ENCODE measurements at places on chromosomes 4 and X.

GRCh38 chr4:184347251-184348239, 126.8 kb downstream of the IRF2 start:
- DNase-seq: peak; percentile 70

DNA sequence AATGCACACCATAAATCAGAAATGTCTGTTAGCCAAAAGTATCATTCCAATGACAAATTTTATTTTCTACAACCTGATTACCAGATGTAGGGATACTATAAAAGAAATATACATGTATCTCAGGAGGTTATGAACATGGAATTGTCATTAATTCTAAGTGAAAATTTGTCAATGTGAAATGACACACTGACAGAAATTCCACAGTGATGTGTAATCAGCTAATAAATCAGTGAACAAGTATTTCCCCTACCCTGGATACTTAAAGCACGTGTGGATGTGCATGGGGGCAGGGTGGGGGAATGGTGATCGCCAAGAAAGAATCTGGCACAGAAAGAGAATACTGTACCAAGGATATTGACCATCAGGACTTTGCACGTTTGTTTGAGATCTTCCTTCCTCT, 123.6 kb downstream of the SH3RF1 start:
- no peak for DNase-seq

DNA sequence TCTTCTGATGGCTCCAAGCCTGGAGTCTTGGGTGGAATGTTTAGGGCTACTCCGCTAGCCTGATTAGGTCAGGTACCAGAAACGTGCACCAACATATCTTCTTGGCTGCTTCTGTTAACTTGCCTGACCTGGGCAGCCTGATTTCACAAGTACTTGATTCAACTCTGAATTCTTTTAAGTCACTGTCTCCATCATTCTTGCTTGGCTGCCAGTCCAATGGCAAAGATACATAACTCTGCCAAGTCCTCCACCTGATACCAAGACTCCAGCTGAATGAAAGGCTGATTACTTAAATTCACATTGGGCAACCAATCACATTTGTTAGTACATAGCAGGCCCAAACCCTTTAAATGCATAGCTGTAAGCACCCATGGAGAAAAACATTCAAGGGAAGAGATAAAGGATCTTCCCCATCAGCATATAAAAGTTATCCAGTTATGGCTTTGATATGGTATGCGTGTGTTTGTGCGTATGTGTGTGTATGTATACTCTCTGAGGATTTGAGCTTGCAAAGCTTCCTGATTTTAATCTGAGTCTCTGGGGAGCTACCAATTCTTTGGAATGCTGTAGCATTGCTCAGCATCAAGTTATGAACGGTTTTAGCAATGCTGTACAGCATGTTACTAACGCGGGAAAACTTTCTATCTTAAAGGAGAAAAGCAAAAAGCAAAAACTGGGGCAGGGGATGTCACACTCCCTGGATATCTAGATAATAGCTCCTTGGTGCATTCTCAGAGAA, 917.2 kb downstream of the DMD start:
- DNase-seq: no peak

- DNase-seq: no peak
These were observed 57.3 kb upstream of the ZNF157 start for GRCh38 chrX:47313056-47313455.

- no peak for DNase-seq
These were observed 1.1 kb upstream of the ARMCX4 start for GRCh38 chrX:101484135-101484534.

DNA sequence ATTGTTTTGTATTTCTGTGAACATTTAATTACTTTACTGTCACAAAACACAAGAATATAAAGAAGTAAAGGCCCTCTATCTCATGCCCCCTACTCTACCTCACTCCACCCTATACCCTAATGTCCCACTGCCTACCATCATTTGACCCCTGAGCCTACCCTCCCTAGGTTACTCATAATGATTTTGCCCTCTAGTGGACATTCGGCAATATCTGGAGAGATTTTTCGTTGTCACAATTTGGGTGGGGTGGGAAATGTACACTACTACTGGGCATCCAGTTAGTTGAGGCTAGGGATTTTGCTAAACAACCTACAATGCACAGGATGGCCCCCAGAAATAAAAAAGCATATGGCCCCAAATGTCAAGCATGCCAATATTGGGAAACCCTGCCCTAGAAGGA, 10.2 kb downstream of the TEX13A start:
- DNase-seq: no peak

DNA sequence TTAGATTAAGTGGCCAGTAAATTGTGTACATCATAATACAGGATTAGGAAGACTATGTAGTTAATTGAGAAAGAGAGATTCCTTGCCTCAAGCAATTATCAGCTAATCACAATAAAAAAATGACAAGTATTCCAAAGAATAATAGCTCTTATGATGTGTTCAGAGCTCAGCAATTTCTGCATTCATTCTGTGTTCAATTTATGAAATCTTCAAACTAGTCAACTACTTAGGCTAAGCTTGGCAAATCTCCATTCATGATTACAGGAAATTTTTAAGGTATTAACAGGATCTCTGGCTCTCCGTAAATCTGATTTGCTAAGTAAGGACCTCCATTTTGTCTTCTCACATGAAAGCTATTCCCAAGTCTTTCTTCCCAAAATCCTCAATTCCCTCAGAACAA, 256.9 kb upstream of the TEX13A start:
- no peak for DNase-seq

DNA sequence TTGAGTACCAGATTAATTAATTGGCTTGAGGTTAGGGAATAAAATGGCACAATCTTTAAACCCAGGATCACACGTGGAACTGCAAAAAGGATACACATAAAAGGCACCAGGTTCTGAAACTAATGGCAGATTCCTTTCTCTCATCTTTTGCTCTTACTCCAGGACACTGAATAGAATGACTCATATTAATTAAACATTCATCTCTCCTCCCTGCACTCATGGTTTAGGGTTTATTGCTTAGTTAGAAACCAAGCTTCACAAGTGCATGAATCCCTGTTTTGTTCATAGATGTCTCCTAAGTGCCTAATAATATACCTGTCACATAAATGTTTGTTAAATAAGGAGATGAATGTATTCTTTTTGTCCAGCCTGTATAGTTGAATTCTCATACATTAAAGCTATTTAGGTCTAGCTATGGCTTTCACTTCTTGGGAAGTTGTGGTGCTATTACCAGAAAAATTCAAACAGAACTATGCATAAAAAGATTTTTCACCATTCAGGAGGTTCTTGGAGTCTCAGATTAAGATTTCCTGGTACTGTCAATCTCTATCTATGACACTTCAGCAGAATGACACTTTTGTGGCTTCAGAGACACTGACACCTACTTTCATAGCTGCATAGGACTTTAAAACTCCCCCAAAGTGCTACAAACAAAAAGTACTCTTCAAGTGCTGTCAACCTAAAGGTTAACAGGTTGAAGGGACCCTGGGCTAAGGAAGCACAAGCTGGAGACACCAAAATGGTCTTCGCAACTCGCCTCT, 7.4 kb downstream of the CORIN start:
- no peak for DNase-seq

GRCh38 chrX:70577442-70577841, 132.8 kb downstream of the DLG3 start:
- no peak for DNase-seq

DNA sequence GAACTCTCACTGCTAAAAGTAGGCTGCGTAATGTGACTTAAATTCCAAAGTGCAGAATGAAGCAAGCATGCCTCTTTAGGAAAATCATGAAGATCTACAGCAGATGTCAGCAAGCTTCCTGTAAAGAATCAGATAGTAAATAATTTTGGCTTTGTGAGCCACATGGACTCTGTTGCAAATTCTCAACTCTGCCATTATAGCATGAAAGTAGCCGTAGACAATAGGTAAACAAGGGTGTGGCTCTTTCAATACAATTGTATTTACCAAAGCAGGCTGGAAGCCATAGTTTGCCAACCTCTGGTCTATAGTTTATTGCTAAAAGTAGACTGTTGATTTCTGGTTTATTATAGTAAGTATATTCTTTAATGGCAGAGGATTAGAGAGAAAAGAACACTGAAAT, 80.3 kb upstream of the FAM9B start:
- no peak for DNase-seq

GRCh38 chrX:19007011-19007410, 23.1 kb upstream of the PHKA2 start:
- DNase-seq: no peak

- DNase-seq: no peak
These were observed 7.4 kb downstream of the ATOH1 start for GRCh38 chr4:93835929-93836328.

DNA sequence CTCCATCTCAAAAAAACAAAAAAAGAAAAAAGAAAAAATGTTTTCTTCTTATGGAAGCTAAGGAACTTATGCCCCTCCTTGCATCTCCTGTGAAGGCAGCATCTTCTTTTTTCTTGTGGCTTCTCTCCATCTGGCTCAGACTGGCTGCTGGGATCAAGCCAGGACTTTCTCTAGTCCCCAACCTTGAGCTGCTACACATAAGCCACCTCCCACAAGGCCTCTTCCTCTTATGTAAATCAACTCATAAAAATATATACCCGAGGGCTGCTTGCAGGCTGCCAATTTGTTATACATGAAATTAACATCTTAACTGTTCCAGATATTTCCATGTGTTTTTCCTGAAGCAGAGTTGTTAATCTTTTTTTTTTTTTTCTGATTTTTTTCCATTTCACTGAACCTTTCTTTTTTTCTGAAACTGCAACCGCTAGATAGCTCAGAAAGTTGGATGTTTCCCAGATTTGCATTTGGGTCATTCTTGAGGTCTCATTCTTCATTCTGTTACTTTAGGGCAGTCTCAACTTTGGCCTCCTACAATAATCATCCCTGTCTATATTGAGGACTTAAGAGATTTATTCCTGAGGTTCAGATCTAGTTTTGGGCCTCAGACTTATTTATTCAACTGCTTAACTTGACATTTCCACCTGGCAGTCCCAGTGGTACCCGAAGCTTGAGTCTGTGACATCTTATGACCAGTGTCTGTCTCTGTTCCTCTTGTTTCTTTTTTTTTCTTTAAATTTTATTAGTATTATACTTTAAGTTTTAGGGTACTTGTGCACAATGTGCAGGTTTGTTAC, 10.3 kb downstream of the SNX25 start:
- DNase-seq: no peak

GRCh38 chrX:11886745-11887144, 128.7 kb downstream of the MSL3 start:
- DNase-seq: no peak

GRCh38 chr4:88366460-88366859, 12.2 kb upstream of the HERC6 start:
- no peak for DNase-seq

DNA sequence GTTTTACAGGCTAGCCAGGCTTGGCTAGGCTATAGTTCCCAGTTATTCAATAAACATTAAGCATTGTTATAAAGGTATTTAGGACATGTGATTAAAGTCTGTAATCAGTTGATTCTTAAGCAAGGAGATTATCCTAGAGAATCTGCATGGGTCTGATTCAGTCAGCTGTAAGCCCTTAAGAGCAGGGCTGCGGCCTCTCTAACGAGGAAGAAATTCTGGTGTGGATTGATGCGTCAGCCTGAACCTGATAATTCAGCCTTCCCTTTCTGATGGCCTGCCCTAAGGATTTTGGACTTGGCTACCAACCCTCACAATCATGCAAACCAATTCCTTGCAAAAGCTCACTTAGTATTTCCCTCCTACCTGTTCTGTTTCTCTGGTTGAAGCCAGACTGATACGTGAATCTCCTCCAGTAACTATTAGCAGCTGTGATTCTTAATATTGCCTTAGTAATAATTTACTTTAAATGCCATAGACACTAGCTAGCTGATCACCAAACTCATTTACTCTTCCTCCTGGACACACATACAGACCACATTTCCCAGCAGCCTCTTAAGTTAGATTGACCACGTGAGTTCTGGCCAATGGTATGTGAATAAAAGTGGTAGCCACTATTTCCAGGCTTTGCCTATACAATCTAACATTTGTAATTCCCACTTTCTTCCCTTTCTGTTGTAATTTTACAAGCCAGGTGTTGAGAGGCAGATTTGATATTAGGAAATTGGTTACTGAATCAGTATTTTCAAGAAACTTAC, 678.0 kb upstream of the INTU start:
- no peak for DNase-seq

DNA sequence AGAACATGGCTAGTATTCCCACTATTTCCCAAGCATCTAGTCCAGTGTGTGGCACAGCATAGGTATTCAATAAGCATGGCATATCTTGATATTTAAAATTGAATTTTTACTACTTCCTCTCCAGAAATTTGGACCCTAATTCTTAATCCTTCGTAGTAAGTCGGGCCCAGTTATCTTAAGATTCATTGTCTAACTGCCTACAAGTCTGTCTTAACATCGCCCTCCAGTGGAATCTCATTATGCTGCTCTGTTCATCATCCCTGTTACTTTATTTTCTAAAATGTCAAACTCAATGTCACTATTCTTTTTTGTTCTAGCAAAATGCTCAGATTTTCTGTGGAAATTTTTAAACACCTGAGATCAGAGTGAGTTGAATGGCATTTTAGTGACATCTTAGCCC, 606.2 kb downstream of the KLHL13 start:
- DNase-seq: no peak

DNA sequence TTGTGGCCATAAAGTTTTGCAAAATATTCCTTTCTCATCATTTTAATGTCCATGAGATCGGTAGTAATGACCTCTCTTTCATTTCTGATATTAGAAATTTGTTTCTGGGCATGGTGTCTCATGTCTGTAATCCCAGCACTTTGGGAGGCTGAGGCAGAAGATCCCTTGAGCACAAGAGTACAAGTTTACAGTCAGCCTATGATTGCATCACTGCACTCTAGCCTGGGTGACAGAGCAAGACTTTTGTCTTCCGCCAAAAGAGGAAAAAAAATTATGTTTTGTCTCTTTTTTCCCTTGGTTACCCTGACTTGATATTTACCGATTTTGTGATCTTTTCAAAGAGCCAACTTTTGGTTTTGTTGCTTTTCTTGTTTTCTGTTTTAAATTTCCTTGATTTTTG, 10.8 kb upstream of the NKAP start:
- no peak for DNase-seq

- no peak for DNase-seq
These were observed 574 bp upstream of the CFAP97 start for GRCh38 chr4:185204238-185204910.

GRCh38 chrX:34655501-34656455, 1.3 kb downstream of the TMEM47 start:
- DNase-seq: no peak

GRCh38 chr4:137470806-137471205, 61.5 kb downstream of the PCDH18 start:
- no peak for DNase-seq

DNA sequence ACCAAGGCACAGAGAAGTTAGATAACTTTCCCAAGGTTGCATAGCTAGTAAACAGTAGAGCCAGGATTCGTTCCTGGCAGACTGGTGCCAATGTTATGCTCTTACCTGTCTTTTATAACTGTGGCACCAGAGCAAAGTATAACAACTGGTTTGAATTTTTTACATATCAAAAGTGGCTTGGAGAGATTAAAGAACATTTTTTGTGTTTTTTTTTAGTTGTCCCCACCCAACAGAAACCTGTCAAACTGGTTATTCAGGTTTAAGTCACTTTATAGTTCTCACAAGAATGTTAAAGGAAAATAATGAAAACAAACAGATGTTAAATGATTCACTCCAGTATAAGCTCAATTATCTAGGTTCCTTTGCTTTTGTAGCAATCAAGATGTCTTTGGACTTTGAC, 15.6 kb upstream of the FAM47E start:
- DNase-seq: no peak

GRCh38 chr4:26822546-26822945, 38.1 kb upstream of the STIM2 start:
- no peak for DNase-seq

- peak; percentile 47 for DNase-seq
These were observed 35.3 kb upstream of the VSIG4 start for GRCh38 chrX:66074920-66075879.

- DNase-seq: peak; percentile 6
These were observed 2375.8 kb upstream of the TENM3 start for GRCh38 chr4:179867300-179867878.

Data from CD4-positive, alpha-beta T cell treated with Interferon gamma for 1 hour (primary cell).